Colonic mucosa (tissue), 4 donors: ENCODE measurements at places on chromosomes 16 and 17.
A peak's percentile ranks its signal among the peaks of the same experiment; 100 is the strongest.

DNA sequence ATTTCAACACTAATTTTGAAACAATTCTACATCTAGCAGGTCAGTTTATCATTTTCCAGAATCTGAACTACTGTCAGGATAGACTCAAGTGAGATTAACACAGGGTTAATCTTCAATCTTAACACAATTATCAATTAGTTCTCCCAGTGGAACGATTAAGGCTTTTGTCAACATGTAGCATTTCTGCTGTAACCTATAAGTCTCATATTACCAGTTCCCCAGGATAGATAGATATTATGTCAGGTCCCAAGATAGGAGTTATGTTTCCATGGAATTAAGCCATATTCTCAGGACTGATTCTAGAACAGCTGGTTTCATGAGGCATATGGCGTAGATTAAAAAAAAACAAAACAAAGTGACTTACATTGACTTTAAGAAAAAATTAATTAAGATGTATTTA is 4.4 kb upstream of the FBF1 start:
- no peak for DNase-seq

GRCh38 chr16:47873434-47873833 is 282.4 kb downstream of the ABCC12 start:
- no peak for DNase-seq

- DNase-seq = no peak
Measured at GRCh38 chr16:17519101-17519955, 48.6 kb upstream of the XYLT1 start.

DNA sequence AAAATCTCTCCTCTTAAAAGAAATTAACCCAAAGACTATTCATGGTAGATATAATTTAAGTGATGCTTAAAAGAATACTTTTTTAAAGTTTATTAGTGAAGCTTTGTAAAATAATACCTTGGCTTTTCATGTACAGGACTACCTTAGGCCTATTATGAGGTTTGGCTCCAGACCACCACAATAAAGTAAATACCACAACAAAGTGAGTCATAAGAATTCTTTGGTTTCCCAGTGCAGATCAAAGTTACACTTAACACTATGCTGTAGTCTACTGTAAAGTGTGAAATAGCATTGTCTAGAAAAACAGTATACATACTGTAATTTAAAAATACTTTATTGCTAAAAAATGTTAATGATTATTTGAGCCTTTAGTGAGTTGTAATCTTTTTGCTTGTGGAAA is 31.7 kb downstream of the CLTC start:
- no peak for DNase-seq

- no peak for DNase-seq
Measured at GRCh38 chr17:40995116-40995515, 1.2 kb upstream of the KRTAP3-3 start.

DNA sequence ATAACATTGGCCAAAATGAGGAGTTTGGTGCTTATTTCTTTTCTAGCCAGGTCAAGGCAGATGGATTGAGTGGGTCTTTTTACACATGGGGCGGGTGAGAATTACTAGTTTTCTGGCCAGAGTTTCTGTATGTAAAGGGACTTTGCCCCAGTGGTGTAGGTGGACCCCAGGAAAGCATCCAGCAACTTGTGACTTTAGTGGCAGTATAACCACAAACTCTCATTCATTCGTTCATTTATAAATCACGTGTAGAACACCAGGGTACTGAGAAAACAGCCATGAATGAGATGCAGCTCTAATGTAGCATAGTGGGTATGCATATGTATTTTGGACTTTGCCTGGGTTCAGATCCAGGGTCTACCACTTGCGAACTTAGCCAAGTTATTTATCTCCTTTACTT is 8.1 kb downstream of the RAI1 start:
- no peak for DNase-seq

DNA sequence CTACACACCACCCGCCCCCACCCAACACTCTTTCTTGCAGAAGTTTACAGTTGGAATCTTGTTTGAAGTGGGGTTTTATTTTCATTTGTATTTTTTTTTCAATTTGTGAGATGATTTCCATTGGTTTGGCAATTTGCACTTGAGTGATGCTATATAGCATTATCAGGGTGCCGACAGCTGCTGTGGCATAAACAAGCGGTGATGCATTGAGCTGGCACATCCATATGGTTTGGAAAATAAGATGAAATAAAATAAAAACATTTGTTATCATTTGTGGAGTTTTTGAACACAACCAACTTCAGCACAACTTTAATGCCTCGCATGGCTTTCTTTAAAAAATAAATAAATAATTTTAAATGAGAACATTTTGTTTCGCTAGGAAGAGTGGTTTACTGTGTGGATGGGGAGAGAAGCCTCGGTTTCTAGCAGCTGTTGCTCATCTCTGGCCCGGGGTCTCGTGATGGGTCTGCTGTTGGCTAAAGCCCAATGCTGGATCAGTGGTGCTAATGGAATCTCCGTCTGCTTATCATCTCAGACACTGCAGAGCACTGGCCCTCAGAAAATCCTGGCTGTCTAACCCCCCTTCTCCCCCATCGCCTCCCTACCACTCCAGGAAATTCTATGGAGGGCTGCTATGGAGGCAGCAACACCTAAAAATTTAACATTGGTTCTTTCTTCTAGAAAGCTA is 192.3 kb upstream of the MAF start:
- peak; percentile 35 for DNase-seq

GRCh38 chr17:2395258-2396181 is 5.3 kb downstream of the MNT start:
- peak; percentile 66 for DNase-seq

GRCh38 chr17:57528058-57528451 is 217.0 kb downstream of the CCDC182 start:
- DNase-seq = no peak
